Pulmonary artery endothelial cell (primary cell): ENCODE measurements at places on chromosomes 2 and 18. TPM values are rescaled to one million over a fixed set of nuclear protein-coding genes. Genes with fewer than 3 reads are reported as not detected.

DNA sequence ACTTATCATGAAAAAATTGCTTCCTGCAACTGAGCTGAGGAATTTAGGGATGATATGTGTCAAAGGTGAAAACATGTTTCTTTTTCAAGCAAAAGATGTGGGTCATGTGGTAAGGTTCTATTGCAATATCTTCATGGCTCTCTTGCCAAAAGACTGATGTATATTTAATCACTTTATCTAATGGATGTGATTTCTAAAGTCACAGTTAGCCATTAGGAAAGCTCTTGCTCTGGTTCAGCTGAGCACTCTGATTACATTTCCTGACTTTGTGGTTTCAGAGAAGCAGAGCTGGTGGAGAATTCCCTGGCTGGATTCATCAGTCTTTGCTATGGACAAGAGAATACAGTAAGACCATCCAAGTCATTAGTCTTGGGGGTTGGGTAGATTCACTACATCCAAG is 24.4 kb downstream of the SCN9A start:
- DNase-seq, result no peak

- no peak for DNase-seq
These were observed 49.0 kb downstream of the SDC1 start for GRCh38 chr2:20175931-20176330.

- no peak for DNase-seq
These were observed 57.7 kb downstream of the METTL4 start for GRCh38 chr18:2513616-2514015.

GRCh38 chr18:79679552-79680099 is at the start of gene CTDP1:
Gene CTDP1 (plus strand): TSS chr18:79679803. CDS start chr18:79679948, 145 bp downstream.
- DNase-seq, result peak; percentile 78

DNA sequence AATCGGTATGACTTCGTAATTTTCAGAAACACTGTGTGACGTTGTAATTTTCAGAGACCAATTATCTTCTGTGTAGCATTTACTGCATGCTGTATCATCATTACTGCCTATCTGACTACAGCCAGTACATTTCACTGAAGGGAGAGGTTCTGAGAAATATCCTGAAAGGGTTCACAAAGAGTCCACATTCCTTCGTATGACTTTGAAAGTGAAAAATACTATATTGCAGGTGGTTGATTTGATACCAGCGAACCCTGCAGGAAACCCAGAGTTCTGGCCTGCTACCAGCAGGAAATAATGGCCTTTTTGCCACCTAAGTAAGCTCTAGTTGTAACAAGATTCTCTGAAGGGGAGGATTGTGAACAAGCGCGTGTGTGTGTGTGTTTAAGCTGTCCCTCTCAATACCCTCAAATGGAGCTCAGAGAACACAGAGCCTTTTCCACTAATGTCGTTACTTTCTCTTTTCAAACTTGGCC is 155.5 kb downstream of the ARHGAP28 start:
- DNase-seq, result no peak

GRCh38 chr18:31617031-31617717 is 25.5 kb downstream of the TTR start:
- no peak for DNase-seq

DNA sequence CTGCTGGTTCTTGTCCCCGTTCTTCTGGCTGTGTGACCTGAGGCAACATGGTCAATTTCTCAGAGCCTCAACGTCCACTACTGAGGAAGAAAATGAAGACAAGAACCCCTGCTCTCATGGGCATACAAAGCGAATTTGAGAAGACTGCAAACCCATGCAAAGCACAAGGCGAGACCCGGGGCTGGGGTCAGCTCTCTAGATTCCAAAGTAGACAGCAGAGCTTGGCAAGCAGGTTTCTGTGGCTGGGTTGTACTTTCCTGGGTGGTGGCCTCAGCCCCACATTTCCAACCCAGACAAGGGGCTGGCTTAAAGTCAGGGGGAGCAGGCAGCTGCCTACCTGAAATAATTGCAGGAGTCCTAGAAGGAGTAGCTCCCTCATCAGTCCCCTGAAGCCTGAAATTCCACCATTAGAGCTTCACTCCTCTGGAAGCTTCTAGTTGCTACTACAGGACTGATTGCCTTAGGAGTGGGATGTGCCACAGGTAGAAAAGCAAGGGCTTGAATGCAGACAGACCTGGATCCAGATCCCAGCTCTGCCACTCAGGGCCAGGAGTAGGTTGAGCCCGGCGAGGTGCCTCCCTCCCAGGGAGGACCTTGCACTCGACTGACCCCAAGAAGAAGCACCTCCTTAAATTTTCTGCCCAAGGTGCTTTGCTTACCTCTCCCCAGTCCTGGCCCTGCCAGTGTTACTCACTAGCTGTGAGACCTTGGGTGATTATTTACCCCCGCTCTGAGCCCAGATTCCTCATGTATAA is 127.6 kb downstream of the CLIP4 start:
- DNase-seq, result no peak

- DNase-seq, result no peak
These were observed 159.6 kb downstream of the RND3 start for GRCh38 chr2:150327564-150328489.

DNA sequence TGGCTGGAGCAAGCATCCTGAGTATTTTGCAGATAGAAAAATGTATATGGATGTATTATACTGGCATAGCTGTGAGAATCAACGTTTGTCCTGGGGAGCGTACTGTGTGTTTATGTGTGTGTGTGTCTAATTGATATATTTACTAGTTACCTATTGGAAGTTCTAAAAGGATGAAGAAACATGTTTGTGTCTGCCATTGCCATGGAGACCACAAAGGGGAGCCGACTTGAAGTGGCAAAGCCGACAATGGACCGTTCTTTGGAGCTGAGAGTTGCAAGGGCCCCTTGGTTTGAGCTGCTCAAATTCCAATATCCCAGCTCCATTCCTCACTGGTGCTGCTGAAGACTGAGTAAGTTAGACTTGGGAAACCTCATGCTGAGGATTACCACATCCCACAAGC is 14.3 kb upstream of the SLC25A52 start:
- DNase-seq, result no peak

HOXD11 gene
- not detected in 2 replicates for total RNA-seq

- no peak for DNase-seq
These were observed 1.3 kb upstream of the MYO5B start for GRCh38 chr18:50196261-50196660.

- no peak for DNase-seq
These were observed 495.2 kb upstream of the MEIS1 start for GRCh38 chr2:65939687-65940086.

G6PC2 gene
- total RNA-seq, result not detected in 2 replicates
